Left lung (tissue), 14 donors: ENCODE measurements at places on chromosomes 7 and 10.

DNA sequence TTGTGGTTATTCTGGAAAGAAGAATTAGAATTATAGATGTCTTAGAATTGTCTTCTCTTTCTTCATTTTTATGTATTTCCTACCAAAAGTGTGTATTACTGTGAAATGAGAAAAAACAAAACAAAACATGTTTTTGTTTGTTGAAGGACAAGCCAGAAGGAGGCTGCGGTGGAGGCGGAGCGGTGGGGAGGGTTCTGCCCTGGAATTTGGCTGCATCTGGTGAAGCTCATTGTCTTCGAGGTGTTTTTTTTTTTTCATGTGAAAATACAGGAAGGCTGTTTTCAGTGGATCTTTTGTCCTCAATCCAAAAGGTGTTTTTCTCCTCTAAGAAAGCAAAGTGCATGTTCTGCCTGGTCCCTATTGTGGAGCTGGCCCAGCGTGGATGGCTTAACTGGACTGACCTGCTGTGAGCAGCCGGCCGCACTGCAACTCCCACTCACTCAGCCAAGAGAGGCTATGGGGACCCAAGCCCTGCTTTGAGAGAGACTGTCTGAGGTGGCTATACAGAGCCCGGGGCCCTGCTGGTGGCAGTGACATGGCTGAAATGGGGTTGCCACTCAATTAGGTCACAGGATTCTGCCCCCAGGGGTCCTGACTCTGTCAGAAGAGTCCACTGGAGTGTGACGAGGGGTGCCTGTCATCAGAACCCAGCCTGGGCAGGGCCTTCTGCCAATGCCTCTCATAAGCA lies 184.9 kb upstream of the MKI67 start:
- no peak for DNase-seq

DNA sequence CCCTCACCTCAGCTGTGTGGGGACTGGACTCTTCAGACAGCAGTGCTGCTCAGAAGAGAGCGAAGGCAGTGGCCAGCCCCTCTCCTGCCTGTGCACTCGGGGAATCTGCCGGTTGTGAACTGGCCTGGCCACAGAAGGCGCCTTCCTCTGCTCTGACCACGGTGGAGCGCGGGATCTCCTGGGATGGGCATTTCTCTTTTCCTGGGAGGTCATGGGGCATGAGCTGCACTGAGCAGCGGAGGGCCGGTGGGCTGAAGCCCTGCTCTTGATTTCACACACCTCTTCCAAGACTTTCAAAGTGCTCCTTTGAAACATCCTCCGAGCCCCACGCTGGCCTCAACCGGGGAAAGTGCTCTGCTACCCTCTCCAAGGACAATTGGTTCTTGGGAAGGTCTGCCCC lies 125.6 kb upstream of the FAM20C start:
- no peak for DNase-seq

GRCh38 chr10:5479481-5480161 lies 19.7 kb downstream of the CALML5 start:
- DNase-seq: no peak

DNA sequence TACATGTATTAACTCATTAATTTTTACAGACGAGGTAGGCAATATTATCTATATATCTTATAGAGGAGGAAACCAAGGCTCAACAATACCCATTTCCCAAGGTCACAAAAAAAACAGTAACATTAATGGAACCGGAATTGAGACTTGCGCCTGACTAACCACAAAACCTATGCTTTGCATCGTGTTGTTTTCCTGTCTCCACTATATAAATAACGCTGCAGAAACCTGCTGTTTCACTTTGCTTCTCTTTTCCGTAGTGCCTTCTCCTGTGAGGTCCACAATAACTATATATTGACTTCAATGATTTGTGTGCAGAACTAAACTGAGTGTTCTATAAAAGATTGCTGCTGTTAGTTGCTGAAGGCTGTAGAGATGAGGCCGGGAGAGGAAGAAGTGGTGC lies 97.7 kb upstream of the RPA3 start:
- no peak for DNase-seq
